ENCODE measurements at places on chromosomes 11 and 22.

GRCh38 chr11:131606811-131607335, 236.5 kb downstream of the NTM start:
- DNase-seq = no peak

GRCh38 chr11:121143921-121144320, 42.9 kb downstream of the TECTA start:
- DNase-seq = no peak

DNA sequence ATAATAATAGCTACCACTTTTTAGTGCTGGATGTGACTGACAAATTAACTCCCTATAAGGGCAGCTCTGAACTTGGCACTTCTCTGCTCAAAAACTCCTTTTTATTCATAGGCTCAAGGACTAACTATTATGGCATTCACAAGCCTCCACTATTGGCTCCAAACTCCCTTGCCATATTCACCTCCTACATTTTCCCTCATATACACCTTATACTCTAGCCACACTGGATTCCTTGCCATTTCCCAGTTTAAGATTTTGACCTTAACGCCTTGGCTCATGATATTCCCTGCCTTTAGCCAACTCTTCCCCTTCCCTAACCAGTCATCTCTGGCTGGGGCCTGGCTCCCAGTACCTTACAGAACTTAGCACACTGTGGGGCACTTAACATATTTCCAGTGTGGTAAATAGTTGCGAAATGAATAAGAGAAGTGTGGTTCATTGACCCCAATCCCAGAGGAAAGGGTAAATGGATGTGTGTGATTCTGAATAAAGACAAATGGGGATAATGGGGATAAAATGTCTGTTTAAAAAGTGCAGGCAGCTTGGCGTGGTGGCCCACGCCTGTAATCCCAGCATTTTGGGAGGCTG, 40.0 kb upstream of the SORL1 start:
- no peak for DNase-seq

- DNase-seq = no peak
Measured at GRCh38 chr11:82752801-82753200, 19.1 kb upstream of the FAM181B start.

DNA sequence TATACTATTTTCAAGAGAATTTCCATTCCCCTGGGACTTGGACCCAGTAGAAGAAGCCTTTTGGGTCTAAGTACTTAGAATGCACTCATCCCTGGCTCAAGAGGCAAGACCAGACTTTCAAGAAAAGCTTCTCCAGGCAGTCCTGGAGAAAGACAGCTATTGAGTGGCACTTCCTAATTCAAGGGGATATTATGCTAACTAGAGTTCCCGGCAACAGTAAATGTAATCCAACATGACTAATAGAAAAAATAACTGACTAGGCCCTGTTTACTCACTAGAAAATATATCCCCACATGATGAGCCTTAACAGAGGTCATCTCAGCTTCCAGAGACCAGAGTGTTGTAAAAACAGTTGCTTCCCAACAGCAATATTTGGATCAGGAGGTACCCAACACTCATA, 47.2 kb upstream of the AKIP1 start:
- DNase-seq = peak; percentile 65

DNA sequence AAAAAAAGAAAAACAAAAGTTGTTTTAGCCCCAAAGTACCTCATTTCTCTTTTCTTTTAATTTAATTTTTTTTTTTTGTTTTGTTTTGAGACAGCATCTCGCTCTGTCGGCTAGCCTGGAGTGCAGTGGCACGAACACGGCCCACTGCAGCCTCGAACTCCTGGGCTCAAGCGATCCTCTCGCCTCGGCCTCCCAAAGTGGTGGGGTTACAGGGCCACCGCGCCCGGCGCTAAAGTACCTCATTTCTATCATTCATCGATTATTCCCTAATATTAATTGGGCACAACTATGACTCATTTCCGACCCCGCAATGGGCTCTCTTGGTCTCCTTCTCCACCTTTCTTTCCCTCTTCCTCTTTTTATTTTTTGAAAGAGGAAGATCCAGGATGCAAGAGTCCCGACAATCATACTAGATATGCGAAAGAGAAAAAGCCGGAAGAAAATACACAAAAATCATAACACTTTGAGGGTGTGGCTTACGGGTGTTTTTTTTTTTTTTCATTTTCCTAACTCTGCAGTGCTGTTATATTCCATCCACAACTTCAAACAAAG, 475 bp upstream of the AIP start:
- DNase-seq = no peak

DNA sequence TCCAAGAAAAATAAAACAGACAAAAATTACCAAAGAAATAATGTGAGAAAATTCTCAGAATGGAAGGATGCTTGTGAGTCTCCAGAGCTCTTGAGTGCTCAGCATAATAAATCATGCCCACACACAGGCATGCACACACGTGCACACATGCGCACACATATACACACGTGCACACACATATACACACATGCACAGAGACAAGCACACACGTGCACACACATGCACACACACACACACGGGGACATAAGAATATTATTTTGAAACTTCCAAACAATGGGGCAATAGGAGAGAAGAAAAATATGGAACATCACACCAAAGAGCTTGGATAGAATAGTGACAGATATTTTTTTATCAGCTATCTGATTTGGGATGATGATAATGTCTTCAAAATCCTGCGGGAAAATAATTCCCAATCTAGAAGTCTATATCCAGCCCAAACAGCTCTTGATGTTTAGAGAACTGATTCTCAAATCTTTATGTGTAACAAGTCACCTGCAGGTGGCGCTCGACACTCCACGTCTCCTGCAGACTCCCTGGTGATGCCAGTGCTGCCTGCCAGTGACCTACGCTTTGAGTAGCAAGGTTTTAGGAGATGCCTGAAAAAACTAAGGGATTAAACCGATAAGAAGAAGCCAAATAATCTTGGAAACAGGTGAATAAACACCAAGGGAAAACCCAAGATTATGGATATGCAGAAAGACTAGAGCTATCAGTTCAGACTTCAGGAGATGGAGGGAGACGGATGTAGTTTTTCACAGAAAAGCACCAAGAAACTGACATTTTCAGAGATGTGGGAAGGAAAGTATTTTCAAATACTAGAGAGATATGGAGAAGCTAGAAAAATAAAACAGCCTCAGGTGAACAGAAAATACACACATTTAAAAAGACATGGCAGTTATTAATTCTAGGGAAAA, 743.6 kb downstream of the ETS1 start:
- peak; percentile 64 for DNase-seq

DNA sequence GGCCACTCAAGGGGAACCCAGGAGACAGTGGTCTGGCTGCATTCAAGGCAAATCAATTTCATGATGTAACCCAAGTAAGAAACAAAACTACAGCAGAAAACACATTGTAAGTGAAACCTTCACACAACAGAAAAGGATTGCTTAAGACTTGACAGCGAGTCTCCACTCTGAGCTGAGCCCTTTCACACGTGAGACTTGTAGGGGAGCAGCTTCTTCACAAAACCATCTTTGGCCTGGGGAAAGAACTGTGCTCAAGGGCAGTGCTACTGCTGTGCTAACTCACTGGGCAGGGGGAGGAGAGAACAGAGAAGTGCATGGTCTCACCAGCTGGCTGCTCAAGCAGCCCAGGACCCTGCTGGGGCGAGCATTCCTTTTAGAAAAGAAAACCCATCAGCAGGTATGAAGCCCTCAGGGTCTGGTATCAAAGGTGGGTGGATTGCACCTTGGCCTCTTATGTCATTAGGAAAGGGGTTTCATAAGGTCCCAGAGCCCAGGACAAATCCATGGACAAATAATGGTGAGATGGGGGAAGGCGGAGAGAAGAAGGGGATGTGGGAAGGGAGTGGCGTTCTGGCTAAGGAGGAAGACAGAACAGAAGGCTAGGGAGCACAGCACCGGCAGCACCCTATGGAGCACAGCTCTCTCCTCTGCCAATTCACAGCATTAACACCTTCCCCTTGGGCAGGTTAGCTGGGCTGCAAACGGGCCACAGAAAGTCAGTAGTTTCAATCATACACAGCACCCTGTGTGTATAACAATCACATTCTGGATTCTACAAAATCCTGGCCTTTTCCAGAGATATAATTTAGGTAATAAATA, 20.6 kb upstream of the RAPSN start:
- DNase-seq = no peak

GRCh38 chr11:102599642-102600261, 25.4 kb downstream of the MMP20 start:
- peak; percentile 95 for DNase-seq

GRCh38 chr11:64181506-64182411, 4.2 kb upstream of the STIP1 start:
- peak; percentile 66 for DNase-seq

DNA sequence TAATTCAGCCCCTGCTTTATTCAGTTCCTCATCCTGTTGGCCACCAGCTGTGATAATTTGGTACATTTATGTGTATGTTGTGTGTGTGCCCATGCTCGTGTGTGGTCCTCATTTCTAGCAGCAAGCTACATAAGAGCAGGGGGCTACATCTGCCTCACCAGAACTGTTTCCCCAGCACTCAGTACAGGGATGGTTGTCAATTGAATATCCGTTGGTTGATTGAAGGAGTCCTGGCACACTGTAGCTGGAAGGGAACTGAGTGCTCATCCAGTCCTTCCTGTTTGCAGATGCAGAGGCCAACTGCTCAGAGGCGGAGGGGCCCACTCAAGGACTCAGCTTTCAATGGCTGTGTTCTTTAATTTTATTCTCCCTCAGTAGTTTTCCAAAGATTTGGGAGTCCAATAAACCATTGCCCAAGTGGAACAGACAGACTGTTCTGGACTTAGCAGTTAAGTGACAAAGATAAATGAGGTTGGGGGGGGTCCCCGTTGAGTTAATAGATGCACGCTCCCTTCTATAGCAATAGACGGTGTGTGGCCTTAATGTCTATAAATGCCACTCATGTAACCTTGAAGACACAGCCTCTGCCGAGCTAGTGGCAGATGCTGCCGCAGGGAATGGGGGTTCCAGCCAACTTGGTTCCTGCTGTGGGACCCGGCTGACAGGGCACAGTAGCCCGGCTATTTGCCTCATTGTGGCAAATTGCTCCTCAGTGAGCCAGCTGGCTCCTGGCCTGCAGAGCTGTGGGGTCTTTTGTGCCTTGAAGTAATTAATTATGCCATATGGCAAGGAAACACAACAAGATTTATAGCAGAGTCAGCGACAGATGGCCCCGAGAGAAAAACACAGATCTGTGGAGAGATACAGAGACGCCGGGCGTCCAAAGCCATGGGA, 71.4 kb upstream of the GRK3 start:
- no peak for DNase-seq

DNA sequence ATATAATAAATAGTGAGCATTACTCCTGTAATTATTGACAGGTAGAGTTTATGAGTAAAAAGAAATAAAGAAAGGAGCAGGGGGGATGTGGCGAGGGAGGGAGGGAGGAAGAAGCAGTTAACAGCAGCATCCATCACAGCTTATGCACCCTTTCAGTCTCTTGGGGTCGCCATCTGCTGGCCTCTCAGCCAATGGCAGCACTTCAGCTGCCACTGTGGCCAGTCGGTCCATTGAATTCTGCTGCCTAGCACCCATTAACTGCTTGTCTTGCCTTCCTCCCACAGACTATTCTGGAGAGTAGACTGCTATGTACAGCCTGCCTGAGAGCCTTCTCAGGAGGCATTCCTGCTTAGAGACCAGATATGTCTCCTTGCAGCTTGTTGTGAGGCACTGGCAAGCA, 388.3 kb downstream of the TENM4 start:
- DNase-seq = no peak

DNA sequence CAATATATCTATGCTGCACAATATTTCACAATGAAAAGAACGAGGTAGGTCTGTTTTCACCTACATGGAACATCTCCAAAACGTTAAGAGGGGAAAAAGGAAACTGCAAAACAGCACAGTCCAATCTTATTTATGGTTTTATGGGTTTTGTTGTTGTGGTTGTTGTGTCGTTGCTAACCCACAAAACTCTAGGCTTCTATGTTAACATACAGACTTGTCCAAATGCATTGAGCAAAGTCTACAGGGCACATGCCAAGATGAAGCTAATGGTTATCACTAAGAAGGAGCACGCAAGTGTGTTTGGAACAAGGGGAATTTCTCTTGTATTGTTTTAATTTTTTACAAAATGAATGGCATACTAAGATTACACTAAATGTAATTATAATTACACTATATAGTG, 48.6 kb downstream of the AHNAK start:
- no peak for DNase-seq

GRCh38 chr11:66359662-66360087, 11.9 kb downstream of the SLC29A2 start:
- no peak for DNase-seq

GRCh38 chr11:72721689-72722049, 30.5 kb downstream of the ARAP1 start:
- DNase-seq = no peak

DNA sequence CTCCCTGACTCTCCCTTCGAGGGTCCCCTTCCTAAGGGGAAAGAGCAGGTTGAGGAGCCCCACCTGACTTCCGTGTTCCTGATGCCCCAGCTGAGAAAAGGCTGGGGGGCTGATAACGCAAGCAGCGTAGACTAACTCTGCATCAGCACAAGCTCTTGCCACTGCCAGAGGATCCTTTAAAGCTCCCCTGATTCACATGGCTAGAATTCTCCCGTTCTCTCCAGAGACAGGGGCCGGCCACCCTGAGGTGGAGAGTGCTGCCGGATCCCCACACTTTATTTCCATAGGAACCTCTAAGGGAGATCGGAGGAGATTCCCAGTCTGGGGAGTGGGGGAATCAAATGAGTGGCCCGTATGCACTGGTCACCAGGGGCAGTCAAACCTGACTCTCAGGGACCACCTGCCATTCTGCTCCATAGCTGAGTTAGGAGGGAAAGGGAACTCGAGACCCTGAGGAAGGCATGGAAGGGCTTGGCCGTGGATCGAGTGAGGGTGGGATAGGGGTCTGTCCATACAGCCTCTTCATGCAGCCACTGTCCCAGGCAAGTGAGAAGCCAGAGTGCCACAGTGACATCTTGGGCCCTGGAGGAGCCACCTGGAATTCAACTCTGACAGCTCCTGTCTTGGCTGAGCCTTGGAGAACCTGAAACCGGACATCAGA, 1.4 kb upstream of the VSIG10L2 start:
- no peak for DNase-seq

- DNase-seq = no peak
Measured at GRCh38 chr11:41848349-41848748, 388.9 kb upstream of the LRRC4C start.
